Stomach (tissue), 19 donors: ENCODE measurements at places on chromosomes 16 and 17. TPM values are rescaled to one million over a fixed set of nuclear protein-coding genes. Genes with fewer than 3 reads are reported as not detected.

DNA sequence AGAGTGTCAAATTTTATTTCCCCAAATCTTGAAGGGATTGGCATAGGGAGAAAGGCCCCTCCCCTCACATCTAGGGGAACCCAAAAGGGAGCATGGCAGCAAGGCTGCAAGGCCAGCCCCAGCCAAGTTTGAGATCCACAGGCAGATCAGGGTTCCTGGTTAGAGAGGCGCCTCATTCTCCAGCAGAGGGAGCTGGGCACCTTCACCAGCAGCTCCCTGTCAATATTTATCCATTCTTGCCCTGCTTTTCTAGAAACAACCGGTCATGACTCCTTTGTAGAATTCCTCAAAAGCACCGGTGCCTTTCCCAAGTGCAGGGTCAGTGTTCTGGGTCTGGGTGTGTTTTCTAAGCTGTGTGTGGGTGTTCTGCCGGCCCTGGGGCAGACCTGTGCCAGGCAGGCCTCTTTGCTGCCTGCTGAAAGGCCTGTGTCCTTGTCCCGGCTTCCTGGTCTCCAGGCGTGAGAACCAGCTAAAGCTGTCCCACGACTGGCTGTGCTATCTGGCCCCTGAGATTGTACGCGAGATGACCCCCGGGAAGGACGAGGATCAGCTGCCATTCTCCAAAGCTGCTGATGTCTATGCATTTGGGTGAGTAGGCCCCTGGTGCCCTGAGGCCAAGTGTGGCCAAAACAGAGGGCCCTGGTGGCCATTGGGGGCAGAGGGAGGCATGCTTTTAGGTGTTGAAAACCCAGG lies 21.2 kb upstream of the LGALS9 start:
- DNase-seq = peak; percentile 88

DNA sequence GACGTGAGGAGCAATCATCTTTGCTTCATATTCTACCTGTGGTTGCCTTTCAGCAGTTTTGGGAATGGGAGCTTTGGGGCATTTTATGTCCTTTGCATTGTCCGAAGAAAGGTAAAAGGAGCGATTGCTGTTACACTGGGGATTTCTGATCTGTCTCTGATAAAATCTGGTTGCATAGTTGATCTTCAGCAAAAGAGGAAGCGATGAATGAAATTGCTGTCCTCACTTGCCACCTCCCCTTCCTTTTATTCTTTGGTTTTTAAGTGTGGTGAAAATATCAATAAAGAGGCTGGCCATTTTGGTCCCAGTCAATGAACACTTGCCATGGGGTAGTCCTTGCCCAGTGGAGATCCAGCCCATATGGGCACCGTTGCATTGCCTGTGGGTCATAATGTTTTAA lies 236.8 kb downstream of the MSI2 start:
- DNase-seq = no peak

DNA sequence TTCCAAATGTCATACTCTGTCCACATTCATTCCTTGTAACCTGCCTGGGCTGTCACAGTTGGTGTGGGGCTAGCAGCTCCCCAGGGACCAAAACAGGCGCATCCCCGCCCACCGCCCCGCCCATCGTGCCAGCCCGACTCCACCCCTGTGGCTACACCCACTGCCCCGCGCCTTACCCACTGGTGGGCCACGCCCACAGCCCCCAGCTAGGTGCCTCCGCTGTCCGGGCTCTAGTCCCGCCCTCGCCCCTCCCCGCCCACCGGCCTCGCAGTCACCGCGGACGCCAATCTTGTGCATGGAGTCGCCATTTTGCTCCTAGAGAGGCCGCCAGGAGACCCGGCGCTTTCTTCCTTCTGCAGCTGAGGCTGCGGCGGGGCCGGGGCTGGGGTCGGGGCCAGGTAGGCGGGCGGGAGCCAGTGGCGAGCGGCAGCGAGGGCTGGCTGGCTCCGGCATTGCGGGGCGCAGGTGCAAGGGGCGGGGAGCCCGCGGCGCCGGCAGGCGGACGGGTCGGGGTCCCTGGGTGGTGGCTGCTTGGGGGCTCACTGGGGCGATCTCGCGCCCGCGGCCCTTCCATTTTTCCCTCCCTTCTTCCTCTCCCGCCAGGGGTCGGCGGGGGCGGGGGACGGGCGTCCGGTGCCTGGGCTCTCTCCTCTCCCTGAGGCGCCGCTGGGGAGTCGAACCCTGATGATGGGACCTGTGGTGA lies at the start of gene PRPSAP2:
PRPSAP2 (plus strand) TSS at position 268 of the 703 bp plus-strand sequence. CDS start 7,703 bp downstream, outside the sequence.
- DNase-seq = peak; percentile 98

- no peak for DNase-seq
Observed at GRCh38 chr16:88750854-88751253, 34.2 kb downstream of the PIEZO1 start.

Gene TMEM88
- polyA plus RNA-seq = 17.4 TPM

- DNase-seq = no peak
Observed at GRCh38 chr16:23889189-23889588, 53.4 kb downstream of the PRKCB start.

DNA sequence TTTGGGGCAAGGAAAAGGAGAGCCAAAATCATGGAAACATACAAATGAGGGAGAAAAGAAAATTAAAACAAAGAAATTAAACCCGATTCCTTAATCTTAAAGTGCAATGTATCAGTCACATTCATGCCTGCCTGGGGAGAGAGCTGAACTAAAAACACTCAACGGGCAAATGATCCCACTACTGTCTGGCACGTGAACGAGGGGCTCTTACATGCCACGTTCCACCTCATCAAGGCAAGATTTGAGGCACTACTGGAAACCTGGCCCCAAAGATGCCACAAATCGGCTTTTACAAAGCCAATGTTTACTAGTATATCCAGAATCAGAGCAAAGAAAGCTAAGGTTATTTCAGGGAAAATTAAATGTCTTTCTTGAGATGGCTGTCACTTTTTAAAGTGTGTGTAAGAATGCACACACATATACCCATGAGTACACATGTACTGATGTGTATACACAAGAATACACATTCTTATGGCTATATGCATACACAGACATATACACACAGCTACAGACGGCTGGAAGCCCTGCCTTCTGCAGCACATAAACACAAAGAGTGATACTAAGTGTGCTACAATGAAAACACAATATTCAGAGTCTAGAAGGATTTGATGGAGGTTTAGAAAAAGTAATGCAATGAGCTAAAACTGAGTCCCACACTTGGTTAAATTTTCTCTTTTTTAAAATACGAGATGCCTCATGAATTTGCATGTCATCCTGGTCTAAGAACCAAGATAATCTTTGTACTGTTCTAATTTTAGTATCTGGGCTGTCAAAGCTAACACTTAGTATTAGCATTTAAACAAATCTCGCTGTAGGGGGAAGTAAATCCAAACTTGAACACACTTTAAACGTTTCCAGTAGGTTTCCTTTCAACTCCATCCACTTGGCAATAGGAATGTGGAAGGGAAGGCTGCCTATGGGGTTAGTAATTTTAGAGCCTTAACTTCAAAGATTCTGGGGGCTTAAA lies 85.8 kb downstream of the CYTH1 start:
- no peak for DNase-seq

Gene ANKRD40CL
- 7.0 TPM for polyA plus RNA-seq
